NCI-H510A (cell line): ENCODE measurements at places on chromosomes 11 and 22.
A peak's percentile ranks its signal among the peaks of the same experiment; 100 is the strongest.

DNA sequence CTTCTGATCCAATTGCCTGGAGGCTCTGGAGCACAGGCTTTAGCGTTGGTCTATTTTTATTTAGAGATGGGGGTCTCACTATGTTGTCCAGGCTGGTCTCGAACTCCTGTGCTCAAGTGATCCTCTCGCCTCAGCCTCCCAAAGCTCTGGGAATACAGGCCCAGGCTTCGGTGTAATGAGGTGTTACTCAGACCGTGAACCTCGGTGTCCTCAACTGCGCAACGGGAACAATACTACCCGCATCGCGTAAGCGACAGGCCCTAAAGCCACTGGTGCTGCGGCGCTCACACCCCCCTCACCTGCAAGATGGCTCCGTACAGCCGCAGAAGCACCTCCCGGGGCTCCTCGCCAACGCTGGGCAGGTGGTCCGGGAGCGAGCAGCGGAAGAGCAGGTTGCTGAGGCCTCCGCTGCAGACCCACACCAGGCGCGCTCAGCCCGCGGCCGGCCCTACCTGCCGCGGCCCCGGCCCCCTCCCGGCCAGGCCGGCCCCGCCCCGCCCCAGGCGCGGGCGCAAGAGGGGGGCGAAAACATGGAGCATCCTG, 628 bp downstream of the CHKB start:
- DNase-seq: peak; percentile 34

DNA sequence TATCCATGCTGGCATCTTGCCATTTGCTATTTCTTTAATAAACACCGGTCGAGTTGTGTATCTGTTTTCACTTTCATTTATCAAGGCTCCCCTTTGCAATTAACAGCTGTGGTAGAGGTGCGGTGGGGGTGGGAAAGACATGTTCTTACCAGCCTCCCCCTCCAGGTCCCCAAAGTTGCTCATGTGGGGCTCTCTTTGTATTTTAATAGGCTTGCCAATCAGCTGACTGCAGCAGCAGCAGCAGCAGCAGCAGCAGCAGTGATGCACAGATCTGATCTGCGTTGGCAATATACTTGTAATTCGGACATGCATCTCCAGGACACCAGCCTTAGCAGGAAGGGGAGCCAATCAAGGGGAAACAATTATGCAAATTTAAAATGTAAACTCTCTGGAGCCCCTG, 40.3 kb upstream of the E2F8 start:
- no peak for DNase-seq

DNA sequence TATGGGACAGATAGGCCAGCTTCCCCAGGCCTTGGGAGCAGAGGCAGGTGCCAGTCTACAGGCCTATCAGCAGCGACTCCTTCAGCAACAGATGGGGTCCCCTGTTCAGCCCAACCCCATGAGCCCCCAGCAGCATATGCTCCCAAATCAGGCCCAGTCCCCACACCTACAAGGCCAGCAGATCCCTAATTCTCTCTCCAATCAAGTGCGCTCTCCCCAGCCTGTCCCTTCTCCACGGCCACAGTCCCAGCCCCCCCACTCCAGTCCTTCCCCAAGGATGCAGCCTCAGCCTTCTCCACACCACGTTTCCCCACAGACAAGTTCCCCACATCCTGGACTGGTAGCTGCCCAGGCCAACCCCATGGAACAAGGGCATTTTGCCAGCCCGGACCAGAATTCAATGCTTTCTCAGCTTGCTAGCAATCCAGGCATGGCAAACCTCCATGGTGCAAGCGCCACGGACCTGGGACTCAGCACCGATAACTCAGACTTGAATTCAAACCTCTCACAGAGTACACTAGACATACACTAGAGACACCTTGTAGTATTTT, 26.6 kb upstream of the L3MBTL2 start:
- no peak for DNase-seq

GRCh38 chr11:14229472-14229871, 129.5 kb downstream of the RRAS2 start:
- DNase-seq: no peak

DNA sequence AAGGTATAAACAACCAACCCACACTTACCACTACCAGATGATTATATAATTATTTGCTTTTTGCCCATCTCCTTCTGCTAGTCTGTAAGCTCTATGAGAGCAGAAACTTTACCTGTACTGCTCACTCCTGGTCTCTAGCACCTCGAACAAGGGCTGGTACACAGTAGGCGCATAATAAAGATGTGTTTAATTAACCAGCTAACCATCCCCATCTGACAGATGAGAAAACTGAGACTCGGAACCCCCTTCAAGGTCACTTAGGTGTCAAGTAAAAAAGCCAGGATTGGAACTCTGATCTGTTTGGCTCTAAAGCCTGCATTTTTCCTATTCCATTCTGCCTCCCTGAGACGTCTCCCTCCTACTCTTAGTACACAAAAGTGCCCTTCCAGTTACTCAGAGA, 370.3 kb downstream of the TENM4 start:
- no peak for DNase-seq

DNA sequence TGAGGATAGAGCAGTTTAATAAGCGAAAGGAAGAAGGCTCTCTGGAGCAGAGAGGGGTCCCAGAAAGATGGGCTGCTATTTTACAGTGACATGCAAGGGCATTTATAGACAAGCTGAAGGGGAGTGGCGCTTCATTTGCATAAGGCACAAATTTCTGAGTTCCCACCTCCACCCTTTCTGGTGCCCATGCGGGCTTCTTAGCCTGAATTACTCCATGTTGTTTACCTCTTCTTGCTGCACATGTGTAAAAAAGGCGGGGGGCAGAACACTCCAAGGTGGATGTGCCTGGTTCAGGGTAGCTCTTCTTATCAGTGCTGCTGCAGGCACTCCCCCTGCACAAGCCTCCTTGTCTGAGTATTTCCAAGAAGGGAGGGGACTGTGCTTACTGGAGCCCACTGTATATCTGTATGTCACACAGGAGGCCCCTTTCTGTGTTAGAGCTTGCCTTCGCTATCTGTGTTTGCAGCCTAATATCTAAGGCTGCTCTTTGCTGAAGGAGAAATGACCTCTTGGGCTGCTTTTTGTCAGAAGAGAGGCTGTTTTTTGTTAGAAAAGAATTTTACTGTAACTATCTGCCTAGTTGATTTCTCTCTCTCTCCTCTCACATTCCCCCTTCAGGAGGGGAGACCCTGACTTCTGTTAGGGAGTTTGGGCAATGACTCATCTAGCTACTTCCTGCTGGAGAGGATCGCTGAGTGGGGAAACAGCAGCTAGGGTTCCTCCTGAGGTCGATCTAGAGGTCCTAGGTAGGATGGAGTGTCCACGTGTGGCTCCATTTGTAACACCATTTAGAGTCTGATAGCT, 1057.0 kb upstream of the CNTN5 start:
- DNase-seq: no peak

- no peak for DNase-seq
Measured at GRCh38 chr22:22098457-22099193, 116.0 kb upstream of the TOP3B start.

DNA sequence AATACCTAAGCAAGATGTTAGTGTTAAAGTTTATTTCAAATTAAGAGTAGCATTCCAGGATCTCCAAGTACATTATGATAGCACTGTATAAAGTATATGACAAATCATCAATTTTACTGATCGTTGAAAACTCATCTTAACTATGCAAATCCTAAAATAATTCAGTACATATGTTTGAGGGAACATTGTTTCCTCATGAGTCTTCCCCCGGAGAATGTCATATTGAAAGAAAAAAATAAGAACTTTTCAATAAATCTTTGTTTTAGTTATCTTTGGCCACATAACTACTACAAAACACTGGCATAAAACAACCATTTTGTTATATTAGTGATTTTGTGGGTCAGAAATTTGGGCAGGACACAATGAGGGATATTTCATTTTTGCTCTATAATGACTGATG, 135.4 kb downstream of the METTL15 start:
- DNase-seq: no peak

DNA sequence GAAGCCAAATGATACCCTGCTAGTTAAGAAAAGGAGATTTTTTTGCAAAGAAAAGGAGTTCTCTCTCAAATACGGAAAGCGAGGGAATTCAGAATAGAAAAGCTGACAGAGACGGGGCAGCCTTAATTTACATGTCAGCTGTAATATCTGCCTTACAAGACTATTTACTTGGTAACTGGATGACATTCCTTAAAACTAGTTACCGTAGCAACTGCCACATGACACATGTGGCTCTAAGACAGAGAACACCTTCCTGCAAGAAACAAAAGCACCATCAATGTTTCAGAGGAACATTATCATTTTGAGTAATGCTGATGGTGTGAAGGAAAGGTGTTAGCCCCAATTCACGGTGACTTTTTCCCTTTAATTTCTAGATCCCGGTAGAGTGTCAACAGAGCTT, 222.1 kb downstream of the LRRC4C start:
- no peak for DNase-seq

DNA sequence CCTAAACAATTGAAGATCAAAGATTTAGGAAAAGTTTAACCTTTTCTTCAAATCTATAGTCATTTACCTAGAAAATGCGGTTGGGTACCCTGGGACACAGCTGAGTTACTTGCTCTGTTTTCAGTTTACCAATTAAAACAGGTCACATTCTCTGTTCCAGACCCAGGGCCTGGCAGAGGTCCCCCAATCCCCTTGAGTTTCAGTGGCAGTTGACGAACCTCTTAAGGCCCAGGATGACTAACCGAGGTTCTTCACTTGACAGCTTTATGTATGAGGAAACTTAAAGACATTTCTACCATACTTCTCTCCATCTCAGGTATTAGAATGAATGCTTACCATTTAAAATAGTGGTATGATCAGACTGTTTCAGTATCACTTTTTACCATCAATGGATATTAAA, 16.3 kb downstream of the LDHAL6A start:
- DNase-seq: no peak

GRCh38 chr11:70580036-70580805, 181.9 kb downstream of the CTTN start:
- DNase-seq: no peak

- DNase-seq: no peak
Measured at GRCh38 chr22:21015466-21016006, 571 bp downstream of the P2RX6 start.

GRCh38 chr11:77475206-77475605, 1.3 kb upstream of the PAK1 start:
- no peak for DNase-seq

- DNase-seq: no peak
Measured at GRCh38 chr11:111099028-111099713, 146.4 kb upstream of the POU2AF2 start.

DNA sequence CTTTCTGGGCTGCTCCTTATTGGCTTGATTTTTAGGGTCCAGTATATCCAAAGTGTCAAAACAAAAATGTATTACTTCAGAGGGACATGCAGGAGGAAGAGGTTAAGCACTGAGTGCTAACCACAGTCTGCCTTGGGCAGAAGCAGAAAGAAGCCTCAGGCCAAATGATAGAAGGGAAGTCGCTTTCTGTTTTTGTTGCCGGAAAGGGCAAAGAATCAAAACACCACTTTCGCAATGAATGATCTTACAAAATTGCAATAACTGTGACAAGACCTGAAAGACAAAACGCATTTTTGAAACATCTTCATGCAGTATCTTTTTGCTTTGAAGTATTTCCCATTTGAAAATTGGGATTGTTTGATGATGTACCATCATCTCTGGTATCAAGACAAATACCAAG, 70.1 kb upstream of the PICALM start:
- no peak for DNase-seq

DNA sequence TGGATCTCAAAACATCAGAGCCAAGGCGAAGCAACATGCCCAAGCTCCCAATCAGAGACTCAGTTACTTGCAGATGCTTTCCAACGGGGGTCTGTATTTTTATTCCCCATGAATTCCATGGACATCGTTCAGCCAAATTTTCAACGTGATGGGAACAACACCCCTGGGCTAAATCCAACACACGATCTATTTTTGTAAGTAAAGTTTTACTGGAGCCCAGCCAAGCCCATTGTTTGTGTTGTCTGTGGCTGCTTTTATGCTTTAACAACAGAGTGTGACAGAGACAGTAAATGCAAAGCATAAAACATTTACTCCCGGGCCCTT, 33.7 kb downstream of the SLC5A1 start:
- DNase-seq: no peak

DNA sequence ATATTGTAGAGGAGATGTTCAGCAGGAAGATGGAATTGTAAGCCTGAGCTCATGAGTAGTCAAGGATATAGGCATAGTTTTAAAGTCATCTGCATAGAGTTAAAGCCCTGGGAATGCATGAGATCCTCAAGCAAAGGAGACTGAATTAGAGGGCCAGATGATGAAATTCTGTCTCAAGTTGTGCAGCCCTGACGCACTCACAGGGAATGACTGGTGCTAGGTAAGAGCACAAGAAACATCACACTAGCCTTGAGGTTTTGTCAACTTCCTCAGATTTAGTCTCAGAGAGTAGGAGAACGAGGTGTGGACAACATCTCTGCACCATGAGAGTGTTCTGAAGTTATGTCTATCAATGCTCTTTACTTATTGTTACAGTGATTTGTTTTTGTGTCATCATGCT, 5.8 kb downstream of the RAB38 start:
- no peak for DNase-seq

DNA sequence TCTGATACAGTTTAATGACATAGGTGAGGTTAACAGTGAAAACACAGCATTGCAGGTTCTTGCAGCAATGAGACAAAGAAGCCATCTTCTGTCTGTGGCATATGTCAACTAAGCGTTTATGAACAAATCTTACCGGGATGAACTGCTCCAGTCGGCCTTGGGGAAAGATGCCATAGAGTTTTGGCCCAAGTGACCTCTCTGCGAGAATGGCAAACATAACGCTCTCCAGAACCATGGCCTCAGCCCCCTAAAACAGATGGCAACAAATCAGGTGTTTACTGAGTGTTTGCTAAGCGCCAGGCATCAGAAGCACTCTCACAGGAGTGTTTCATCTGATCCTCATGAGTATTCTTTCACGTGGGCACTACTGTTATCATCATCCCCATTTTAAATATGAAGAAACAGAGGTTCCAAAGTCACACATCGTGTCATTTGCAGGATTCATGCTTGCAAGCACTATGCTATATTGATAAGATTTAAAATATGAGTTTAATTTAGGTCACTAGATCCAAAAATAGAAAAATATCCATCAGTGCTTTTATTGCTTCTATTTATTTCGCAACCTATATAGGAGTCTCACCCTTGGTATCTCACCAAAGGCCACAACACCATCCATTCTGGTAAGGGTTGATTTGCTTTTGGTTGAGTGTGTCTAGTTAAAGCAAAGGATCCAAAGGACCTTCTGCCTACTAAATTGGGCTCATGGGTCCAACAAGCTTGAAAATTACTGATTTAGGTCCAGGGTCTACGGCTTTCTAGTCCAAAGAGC, 35.9 kb downstream of the TCIRG1 start:
- DNase-seq: no peak

DNA sequence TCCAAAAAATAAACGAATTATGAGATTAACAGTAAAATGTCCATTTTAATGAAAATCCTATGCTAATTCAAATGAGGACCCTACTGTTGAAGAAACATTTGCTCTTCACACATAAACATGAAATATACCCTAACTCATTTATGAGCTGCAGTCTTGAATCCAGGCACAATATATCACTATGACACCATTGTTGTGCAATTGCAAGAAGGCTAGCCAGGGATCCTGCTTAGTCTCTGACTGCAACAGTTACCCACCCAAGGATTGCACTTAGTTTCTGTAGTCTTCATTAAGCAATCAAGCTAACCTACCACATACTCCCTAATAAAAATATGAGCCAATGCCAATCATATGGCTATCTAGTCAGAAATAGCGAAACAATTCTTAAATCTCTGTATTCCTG, 981.0 kb upstream of the FAT3 start:
- no peak for DNase-seq
